CD4-positive, alpha-beta T cell treated with Interleukin-17A for 1 hour (primary cell): ENCODE measurements at places on chromosomes 3 and 15.
A peak's percentile ranks its signal among the peaks of the same experiment; 100 is the strongest.

- no peak for DNase-seq
Measured at GRCh38 chr3:81743096-81744025, 18.1 kb downstream of the GBE1 start.

DNA sequence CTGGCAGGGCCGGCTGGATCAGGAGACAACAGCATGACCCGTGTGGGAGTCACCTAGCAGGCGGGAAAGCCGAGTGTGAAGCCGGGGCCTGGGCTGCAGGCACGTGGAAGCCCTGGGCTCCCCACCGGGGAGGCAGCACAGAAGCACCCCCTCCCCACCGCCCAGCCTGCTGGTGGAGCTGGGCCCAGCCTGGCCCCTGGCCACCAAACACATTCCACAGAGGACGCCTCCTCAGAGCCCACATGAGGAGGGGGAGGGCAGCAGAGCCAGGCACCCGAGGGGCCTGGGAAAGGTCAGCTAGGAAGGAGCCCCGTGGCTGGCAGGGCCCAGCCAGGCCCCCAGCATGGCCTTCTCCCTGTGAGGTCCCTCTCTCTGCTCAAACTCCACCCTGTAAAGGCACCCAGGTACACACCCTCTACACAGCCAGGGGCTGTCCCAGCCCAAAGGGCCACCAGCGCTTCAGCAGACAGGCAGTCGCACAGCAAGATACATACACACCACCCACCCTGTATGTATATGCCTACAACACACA, 4.5 kb downstream of the PLXNB1 start:
- DNase-seq, result no peak

GRCh38 chr15:29925227-29926082, 103.2 kb upstream of the TJP1 start:
- DNase-seq, result no peak

GRCh38 chr15:45023659-45024225, 747 bp downstream of the SORD start:
- DNase-seq, result no peak

- no peak for DNase-seq
Measured at GRCh38 chr3:7924228-7924627, 577.4 kb upstream of the LMCD1 start.

DNA sequence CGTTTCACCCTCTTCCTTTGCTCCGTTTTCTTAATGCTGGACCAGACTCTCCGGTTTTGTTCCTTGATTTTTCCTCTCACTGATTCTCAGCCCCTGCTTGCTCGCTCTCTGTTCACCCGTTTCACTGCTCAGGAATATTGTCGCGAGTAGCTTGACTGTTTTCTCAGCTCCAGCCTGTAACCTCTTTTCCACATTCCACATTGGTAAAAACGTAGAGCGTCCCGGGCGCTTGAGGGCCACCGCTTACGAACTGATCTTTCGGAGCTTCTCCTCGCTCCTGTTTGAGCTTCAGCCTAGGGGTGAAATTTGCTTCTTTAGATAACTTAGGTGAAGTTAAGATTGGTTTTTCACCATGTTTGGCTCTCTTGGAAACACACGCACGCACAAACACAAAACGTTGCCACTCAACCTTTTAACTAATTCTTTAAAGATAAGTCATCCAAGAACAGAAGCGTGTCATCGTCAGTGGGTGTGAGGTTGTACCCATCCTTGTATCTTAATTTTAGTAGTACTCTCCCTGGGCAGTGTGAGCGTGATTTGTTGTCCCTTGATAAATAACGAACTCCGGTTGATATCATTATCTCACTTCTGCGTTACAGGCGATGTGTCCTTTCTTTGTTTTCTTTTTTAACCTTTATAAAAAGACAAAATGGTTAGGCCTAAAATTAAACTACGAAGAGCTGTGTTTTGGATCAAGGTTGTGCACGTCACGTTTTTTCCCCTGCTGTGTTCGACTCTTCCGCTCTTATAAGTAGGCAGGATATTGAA, 1.0 kb downstream of the PAK2 start:
- peak; percentile 67 for DNase-seq
